SK-N-DZ (cell line): ENCODE measurements at places on chromosomes 1 and 21.

GRCh38 chr1:181090641-181091126, 2.2 kb downstream of the IER5 start:
- DNase-seq = no peak

- no peak for DNase-seq
Observed at GRCh38 chr1:32898056-32898455, 3.1 kb downstream of the TMEM54 start.

- no peak for DNase-seq
Observed at GRCh38 chr1:246748867-246749266, 24.7 kb downstream of the SCCPDH start.

GRCh38 chr1:177488722-177489121, 318.0 kb downstream of the BRINP2 start:
- no peak for DNase-seq

GRCh38 chr1:97976801-97977200, 56.0 kb upstream of the DPYD start:
- DNase-seq = no peak

DNA sequence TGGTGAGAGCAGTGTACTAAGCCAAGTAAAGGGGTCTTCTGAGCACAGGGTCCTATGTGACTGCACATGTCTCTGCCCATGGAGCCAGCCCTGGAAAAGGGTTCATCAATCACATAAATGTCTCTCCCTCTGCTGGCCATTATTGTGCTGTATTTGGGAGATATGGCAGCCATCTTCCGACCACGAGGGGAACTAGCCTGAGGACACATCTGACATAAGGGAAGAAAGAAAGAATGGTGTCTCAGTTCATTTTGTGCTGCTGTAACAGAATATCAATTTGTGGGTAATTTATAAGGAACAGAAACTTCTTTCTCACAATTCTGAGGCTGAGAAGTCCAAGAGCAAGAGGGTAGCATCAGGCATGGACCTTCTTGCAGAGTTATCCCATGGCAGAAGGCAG, 55.1 kb upstream of the GJA5 start:
- no peak for DNase-seq
